GM19239 (cell line): ENCODE measurements at places on chromosomes 4 and X.

DNA sequence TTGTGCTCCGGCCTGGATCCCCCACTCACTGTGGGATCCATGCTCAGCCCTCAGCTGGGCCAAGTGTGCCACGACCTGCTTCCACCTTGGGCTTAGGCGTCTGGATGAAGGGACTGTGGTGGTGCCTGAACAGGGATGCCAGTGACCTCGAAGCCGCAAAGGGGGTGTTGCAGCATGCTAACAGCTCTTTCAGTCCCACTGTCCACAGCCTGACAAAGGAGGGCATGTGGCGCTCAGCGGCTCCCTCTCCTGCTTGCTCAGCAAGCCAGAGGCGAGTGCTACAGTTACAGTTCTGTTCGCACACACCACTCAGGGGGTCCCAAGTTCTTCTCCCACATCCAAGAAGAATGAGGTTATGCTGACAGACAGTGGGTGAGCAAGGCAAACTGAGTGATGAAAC, 5.2 kb upstream of the IGBP1 start:
- DNase-seq = no peak

GRCh38 chr4:55500072-55500471, 46.6 kb downstream of the CLOCK start:
- DNase-seq = no peak

- no peak for DNase-seq
These were observed 508.2 kb upstream of the ATOH1 start for GRCh38 chr4:93320356-93320755.

DNA sequence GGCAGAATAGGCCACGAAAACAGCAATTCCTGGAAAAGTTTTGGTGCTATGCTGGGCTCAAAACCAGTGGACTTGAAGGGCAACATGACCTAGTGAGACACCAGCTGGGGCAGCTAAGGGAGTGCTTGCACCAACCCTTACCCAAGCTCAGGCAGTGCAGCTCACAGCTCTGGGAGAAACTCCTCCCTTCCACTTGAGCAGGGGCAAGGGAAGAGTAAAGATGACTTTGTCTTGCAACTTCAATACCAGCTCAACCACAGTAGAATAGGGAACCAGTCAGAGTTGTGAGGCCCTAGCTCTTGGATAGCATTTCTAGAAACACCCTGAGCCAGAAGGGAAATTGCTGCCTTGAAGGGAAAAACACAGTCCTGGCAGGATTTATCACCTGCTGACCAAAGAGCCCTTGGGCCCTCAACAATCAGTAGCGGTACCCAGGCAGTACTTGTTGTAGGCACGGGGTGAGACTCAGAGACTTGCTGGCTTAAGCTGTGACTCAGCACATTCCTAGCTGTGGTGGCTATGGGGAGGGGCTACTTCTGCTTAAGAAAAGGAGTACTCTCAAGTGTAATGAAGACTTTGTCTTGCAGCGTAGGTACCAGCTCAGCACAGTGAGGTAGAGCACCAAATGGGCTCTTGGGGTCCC, 19.7 kb upstream of the ABCG2 start:
- DNase-seq = no peak

- DNase-seq = no peak
These were observed 1.2 kb upstream of the CD40LG start for GRCh38 chrX:136646602-136647239.

- no peak for DNase-seq
These were observed 27.0 kb upstream of the ZNF280C start for GRCh38 chrX:130295519-130296296.

DNA sequence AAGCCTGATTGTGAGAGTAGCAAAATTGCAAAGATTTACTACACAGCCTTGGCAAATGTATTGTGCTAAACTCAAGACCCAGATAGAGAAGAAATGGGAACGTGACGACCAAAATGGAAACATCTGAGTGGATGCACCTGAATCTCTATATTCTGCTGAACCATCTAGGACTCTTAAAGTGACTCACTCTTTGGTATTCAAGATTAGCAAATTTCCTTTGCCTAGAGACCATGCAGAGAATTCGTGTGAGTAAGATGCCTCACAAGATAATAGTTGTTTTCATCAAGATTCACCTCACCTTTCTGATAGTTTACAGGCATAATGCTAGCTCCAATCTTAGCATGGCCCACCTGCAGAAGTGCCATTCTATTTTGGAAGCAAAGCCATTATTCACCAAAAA, 14.4 kb upstream of the ATOH1 start:
- no peak for DNase-seq

DNA sequence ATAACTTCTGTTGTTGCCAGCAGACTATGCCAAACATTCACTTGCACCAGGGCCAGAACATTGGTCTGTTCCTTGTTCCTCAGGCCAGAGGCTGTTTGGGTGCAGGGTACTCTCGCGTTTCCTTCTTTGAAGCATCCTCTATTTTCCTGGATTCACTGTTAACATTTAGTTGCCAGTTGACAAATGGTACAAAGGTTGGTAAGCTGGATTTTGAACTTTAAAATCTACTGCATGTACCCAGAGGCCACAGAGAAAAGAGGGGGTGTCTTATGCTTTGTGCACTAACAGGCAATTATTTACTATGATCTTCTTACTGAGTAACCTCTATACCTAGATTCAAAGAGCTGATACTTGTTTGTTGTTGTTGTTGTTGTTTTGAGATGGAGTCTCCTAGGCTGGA, 12.8 kb upstream of the SAT1 start:
- DNase-seq = no peak

- DNase-seq = no peak
These were observed 118.2 kb upstream of the IQCM start for GRCh38 chr4:149933883-149934282.

DNA sequence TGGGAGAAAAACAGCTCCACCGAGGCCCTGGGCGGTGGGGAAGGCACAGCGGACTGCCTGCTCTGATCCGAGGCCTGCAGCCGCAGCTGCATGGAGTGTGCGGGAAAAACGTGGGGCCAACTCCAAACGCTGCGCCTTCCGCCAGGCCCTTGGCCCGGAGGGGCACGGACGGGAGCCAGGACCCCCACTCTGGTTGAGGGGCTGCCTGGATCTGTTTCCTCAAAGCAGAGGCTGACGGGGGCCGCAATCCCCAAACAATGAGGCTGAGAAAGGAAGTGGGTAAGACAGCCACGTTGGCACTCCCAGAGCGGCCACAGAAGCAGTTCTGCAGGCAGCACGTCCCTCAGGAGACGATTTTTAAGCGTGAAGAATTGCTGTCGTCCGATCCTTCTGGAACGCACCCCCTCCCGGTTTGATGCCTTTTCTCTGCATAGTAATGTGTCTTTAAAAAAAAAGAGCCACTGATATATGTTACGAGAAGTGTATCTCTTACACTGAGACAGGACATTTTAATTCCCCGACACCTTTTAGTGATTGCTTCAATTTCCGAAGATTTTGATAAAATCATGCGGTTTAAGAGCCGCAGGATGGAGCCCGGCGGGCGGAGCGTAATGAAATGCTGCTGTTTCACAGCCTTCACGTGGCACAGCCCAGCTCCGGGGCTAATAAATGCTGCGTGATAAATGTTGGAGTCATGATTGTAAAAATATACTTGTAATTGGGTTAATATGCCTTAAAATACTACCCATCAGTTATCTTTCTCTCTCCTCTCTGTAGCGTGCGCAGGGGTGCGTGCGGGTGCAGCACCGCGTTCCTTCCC, 85.7 kb downstream of the FAM53A start:
- no peak for DNase-seq

GRCh38 chr4:40710484-40711254, 39.1 kb upstream of the NSUN7 start:
- no peak for DNase-seq

GRCh38 chr4:23720556-23720955, 169.3 kb downstream of the PPARGC1A start:
- no peak for DNase-seq

DNA sequence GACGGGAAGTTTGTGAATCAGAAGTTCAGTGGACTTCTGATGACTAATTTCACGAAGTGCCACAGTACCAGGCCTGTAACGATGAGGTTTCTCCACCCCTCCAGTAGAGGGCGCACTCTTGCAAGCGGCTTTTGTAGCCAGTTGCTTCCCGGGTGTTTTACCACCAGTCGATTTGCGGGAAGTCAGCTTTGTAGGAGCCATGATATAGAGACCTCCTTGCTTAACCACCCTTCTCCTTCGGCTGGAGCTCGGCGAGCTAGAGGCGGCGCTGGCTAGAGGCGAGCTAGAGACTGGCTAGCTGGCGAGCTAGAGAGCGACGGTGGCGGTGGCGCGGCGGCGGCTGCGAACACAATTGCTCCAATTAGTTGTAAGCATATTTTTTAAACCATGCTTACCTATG, 72.0 kb downstream of the IL1RAPL1 start:
- DNase-seq = no peak

DNA sequence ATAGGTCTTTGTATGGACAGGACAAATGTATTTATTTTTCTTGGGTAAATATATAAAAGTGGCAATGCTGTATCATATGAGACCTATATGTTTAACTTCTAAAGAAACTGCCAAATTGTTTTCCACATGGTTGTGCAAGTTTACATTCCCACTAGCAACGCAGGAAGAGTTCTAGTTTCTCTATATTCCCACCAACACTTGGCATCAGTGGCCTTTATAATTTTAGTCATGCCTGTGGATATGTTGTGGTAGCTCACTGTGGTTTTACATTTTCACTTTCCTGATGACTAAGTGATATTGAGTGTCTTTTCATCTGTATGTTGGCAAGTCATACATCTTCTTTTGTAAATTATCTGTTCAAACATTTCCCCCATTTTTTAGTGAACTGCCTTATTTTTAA, 126.0 kb downstream of the EMCN start:
- DNase-seq = no peak

DNA sequence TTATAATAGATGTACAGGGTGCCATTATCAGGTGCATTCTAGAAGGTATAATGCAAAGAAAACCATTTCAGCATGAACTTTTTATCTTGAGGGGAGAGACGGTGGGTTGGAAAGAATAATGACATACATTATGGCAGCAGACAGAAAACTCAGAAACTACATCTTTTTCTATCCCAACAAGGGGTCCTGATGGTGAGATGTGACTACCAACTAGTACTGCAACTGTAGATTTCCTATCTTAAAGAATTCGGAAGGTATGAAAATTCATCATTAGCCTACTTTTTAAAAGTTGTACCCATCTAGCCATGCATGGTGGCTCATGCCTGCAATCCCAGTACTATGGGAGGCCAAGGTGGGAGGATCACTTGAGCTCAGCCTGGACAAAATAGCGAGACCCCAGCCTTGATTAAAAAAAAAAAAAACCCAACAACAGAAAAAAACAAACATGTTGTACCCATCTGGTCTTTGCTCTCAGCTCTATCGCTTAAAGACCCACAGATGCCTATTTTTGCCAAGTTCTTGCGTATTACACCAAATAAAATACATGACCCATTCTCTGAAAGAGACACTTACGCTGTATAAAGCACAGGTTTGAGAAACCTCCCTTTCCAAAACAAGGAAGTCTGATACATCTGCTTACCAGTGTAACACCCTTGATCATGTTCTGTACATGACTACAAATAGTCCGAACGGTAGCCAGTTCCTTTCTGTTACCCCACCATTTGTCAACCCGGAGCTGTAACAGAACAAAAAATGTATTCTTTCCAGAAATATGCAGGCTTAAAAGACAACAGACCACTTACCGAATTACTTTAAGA, 1.6 kb downstream of the RPL9 start:
- no peak for DNase-seq

DNA sequence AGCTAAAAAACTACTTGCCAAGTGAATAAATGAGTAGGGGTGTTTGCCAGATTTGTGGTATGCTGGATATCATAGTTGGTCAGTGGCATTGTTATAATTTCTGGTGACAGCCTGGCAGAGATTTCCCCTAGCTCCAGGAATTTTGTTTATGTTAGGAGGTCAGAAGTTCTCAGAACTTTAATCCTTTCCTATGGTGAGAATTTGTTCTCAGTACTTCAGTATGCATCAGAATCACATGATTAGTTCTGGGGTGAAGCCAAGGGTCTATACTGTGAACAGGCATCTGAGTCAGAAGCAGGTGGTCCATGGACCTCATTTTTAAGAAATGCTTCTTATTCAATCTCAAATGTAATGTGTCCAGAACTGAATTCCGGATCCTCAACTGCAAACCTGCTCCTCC, 10.5 kb downstream of the RASSF6 start:
- DNase-seq = no peak

GRCh38 chr4:111449657-111450056, 695.6 kb upstream of the FAM241A start:
- no peak for DNase-seq

- no peak for DNase-seq
These were observed 8.9 kb downstream of the FAT4 start for GRCh38 chr4:125323654-125324053.

DNA sequence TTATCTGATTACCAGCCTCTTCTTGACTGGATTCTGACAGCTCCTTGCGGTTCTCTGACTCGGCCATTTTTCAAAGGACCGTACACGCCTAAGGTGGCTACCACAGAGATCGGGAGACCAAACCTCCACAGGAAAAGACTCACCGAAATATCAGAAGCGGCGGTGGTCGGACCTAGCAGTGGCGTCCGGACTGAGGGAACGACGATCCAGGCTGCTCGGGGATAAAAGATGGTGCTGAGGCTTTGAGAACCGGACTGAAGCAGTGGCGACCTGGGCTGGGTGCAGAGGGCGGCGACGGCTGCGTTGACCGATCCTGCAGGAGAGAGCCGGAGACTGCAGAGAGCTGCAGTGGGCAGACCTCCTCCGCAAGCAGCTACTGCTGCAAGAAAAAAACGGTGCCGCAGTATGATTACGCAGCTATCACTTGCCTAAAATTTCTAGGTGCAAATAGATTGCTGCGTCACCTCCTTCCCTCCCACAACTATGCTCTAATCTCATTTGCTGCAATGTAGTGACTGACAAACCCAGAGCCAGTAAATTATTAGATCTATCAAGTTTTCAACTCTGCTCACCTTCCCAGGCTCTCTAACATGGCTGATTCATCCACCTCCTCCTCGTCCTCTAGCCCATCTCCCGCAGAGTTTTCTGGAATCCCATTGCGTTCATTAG, at the start of gene NAP1L2:
TSS of gene NAP1L2 (minus strand) at position 426 of the 669 bp plus-strand sequence. CDS start at position 67, 359 bp downstream.
- no peak for DNase-seq

- DNase-seq = no peak
These were observed 627.8 kb upstream of the SLIT2 start for GRCh38 chr4:19623866-19624265.

GRCh38 chr4:94654714-94655113, 103.0 kb upstream of the BMPR1B start:
- DNase-seq = no peak

GRCh38 chr4:7539659-7540058, 104.9 kb upstream of the PSAPL1 start:
- DNase-seq = peak; percentile 21

DNA sequence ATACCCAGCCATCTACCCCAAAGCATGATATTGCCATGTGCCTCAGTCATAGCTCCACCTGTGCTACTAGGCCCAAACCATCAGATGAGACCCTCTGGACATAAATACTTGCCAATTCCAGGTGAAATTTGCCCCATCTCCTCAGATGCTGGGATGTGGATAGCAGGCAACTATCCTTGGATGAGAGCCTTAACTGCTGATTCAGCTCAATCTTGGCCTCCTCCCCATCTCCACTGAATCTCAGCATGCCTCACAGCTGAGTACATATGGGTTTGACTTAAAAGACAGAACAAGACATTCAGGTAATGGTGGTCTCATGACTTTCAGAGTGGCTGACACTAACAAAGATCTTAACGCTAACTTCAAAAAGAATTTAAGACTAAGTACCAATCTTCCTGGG, 50.8 kb upstream of the KLHL13 start:
- no peak for DNase-seq

- DNase-seq = no peak
These were observed 10.1 kb downstream of the CISD2 start for GRCh38 chr4:102878901-102879300.
